ENCODE measurements at places on chromosomes 3 and 15. TPM values are rescaled to one million over a fixed set of nuclear protein-coding genes. Genes with fewer than 3 reads are reported as not detected.
A peak's percentile ranks its signal among the peaks of the same experiment; 100 is the strongest.

- no peaks in the 10 kb centered on the region for H3K36me3 ChIP-seq
- H3K4me1 ChIP-seq = no peaks in the 10 kb centered on the region
- H3K4me3 ChIP-seq = no peak overlapping the region
- no peaks in the 10 kb centered on the region for H3K27me3 ChIP-seq
- H3K27ac ChIP-seq = no peak overlapping the region
Observed at GRCh38 chr3:141360888-141361598, 7.3 kb upstream of the ZBTB38 start.

GRCh38 chr3:105915524-105915923 lies 46.7 kb upstream of the CBLB start:
- no peak overlapping the region for H3K4me3 ChIP-seq
- DNase-seq = no peak
- H3K27ac ChIP-seq = no peak overlapping the region
- H3K36me3 ChIP-seq = no peaks in the 10 kb centered on the region
- H3K27me3 ChIP-seq = no peaks in the 10 kb centered on the region

Gene SPTSSB
- 33.4 TPM for total RNA-seq

Gene PLA2G4E
- total RNA-seq = not detected

DNA sequence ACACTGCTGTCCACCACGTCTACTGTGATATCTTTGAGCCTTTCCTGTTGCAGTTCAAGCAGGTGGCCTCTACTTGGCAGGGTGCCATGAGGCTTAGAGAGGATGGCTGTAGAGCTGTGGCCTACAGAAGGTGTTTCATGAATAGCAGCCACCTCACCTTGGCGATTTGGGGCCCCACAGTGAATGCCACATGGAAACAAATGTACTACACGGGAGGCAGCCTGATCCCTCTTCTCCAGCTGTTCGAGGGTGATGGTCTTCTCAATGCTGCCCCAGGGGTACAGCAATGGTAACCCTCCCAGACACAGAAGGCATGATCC lies 70.7 kb downstream of the FAM43A start:
- H3K27me3 ChIP-seq = no peaks in the 10 kb centered on the region
- H3K4me1 ChIP-seq = no peaks in the 10 kb centered on the region
- no peak overlapping the region for H3K4me3 ChIP-seq

GRCh38 chr3:197499427-197499826 lies 56.3 kb downstream of the BDH1 start:
- H3K4me1 ChIP-seq = no peaks in the 10 kb centered on the region
- no peak overlapping the region for H3K27ac ChIP-seq
- H3K27me3 ChIP-seq = no peaks in the 10 kb centered on the region
- DNase-seq = no peak
- no peak overlapping the region for H3K4me3 ChIP-seq

DNA sequence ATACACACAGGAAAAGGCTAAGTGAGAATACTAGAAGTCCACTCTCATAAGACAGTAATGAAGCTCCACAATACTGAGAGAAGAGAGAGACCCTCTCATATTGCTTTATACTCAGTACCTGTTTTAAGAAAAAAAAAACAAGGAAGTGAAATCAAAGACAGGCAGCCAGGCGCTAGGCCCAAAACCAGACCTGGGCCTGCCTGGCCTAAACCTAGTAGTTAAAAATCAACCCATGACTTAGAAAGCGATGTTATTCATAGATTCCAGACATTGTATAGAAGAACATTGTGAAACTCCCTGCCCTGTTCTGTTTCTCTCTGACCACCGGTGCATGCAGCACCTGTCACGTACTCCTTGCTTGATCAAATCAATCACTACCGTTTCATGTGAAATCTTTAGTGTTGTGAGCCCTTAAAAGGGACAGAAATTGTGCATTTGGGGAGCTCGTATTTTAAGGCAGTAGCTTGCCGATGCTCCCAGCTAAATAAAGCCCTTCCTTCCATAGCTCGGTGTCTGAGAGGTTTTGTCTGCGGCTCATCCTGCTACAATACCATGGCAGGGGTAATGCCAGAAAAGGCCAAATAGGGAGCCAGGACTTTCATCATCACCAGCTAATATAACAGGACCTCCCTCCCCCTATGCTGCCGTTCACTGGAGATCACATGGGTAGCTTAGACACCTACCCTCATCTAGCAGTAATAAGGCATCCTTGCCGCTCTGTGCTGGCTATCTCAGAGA lies 1294.1 kb downstream of the NSUN3 start:
- H3K27me3 ChIP-seq = no peaks in the 10 kb centered on the region
- H3K27ac ChIP-seq = no peak overlapping the region
- DNase-seq = no peak
- H3K4me3 ChIP-seq = no peak overlapping the region
- H3K4me1 ChIP-seq = peaks cover 6% of the 10 kb centered on the region

Gene CPNE9
- total RNA-seq = 4.4 TPM

GRCh38 chr15:66723826-66724731 lies 22.0 kb downstream of the SMAD6 start:
- H3K27ac ChIP-seq = no peak overlapping the region
- no peaks in the 10 kb centered on the region for H3K27me3 ChIP-seq

- H3K36me3 ChIP-seq = no peaks in the 10 kb centered on the region
- H3K4me3 ChIP-seq = no peak overlapping the region
- DNase-seq = no peak
- H3K27ac ChIP-seq = no peak overlapping the region
Observed at GRCh38 chr3:129827765-129828164, 65.7 kb downstream of the TMCC1 start.

Gene GCSAM
- total RNA-seq = not detected

DNA sequence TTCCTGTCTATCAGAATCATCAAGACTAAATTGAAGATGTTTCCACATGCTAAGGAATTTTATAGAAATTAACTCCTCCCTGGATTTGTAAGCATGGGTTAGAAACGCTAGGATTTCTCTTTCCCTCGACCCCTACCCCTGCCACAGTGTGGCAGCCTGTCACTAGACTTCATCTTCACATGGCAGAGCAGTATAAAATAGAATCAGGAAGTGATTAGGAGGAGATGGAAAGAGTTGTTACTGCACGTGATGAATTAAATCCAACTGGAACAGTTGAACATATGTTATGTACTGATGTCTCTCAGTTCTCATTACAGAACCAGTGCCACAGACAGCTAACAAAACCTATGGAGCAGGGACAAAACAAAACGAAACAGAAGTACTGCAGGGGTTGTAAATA lies 130.0 kb upstream of the BNIP2 start:
- H3K4me1 ChIP-seq = no peaks in the 10 kb centered on the region
- H3K36me3 ChIP-seq = no peaks in the 10 kb centered on the region
- no peaks in the 10 kb centered on the region for H3K27me3 ChIP-seq
- no peak for DNase-seq
- H3K4me3 ChIP-seq = no peak overlapping the region

DNA sequence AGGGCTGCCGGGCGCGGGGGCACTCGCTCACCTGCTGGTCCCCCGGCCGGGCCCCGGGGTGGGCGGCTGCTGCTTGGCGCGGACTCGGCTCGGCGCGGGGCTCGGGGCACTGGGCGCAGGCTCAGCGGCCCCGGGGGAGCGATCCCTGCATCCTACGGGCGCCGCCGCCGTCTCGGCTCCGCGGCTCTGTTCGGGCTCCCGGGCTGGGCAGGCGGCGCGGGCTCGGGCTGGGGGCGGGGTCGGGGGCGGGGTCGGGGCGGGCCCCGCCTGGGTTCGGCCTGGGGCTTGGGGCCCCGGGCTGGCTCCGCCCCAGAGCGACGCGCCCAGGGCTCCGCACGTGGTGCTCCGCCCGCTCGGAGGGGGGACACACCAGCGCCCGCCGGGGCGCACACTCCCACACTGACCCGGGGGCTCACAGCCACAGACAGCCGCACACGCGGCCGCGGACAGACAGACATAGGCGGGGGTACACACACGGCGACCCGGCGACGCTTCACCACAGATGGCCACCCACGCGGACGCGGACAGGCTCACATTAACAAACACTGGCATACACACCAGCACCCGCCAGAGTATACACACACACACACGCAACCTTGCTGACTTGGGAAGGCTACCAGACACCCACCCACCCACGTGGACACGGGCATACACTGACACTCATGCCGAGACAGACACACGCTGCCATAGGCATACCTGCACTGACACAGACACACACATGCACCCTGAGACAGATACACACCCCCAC lies at the start of gene SCN5A:
SCN5A (minus strand) TSS at position 188 of the 748 bp plus-strand sequence. CDS start 16,380 bp downstream, outside the sequence.
- peaks cover 47% of the 10 kb centered on the region for H3K27me3 ChIP-seq
- no peak for DNase-seq
- peaks cover 4% of the 10 kb centered on the region for H3K4me1 ChIP-seq
- H3K36me3 ChIP-seq = no peaks in the 10 kb centered on the region
- H3K27ac ChIP-seq = no peak within 1 kb of the TSS

DNA sequence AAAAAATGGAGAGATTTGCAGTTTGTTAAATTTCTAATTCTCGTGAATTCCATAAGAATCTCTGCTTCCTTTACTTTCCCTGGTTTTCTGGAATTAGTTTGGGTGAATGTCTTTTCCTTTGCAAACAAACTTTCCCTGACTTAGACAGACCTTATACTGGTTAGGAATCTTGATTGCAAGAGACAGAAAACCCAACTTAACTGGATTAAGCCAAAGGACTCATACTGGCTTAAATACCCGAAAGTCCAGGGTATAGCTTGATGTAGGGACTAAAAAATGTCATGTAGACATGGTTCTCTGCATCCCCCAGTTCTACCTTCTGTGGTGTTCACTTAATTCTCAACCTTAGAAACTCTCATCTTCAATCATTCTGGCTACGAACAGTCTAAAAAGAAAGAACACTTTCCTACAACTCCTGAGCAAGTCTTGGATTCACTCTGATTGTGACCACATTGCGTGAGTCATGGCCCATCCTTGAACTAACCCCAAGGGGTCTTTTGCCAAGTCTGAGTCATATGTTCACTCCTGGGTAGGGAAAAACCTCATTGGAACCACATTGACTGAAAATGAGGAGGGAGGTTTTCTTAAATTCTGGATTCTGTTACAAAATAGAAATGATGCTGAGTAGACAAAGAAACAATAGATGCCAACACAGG lies 136.0 kb upstream of the DAZL start:
- H3K4me3 ChIP-seq = no peak overlapping the region
- H3K4me1 ChIP-seq = no peaks in the 10 kb centered on the region
- H3K36me3 ChIP-seq = no peaks in the 10 kb centered on the region
- no peak for DNase-seq

GRCh38 chr3:116140100-116140689 lies 305.1 kb downstream of the LSAMP start:
- H3K27me3 ChIP-seq = no peaks in the 10 kb centered on the region
- H3K4me1 ChIP-seq = no peaks in the 10 kb centered on the region

DNA sequence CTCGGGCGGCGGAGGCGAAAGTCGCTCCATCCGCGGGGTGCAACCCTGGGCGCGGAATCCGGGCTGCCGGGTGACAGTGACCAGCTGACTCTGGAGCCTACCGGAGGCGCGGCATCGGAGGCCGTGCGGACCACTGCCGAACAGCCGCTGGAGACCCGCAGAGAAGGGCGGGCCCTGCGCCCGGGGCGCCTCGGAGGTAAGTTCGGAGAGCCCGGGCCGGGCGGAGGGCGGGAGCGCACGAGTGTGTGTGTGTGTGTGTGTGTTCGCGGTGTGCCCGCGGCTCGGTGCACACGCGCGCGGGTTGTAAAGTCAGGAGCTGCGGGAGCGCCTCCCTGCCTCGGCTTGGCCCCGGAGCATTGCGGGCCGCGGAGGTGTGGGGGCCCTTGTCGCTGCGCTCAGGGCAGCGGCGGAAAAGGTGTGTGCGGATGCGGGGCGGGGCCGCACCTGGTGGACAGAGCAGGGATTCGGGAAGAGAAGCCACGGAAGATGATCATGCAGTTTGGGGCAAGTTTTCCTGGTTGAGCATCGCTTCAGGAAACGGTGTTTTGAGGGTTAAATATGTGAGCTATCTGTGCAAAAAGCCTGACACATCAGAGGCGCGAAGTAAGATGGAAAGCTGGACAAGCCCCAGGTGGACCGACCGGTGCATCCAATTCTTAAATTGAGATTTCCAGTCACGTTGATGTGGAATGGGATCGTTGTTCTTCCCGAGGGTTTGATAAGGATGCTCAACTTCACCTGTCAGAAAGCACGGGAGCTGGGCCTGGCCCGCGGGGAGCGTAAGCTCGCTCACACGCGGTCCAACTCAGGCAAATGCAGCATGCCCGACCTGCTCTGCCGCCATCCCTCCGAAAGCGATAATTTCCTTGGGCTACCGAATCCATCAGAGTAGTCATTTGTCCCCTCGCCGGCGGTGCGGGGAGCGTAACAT lies 474 bp downstream of the MINAR1 start:
- H3K27me3 ChIP-seq = peaks cover 58% of the 10 kb centered on the region
- peak overlapping the region; percentile 68 for H3K4me3 ChIP-seq
- H3K36me3 ChIP-seq = no peaks in the 10 kb centered on the region
- DNase-seq = no peak
- no peak overlapping the region for H3K27ac ChIP-seq

DNA sequence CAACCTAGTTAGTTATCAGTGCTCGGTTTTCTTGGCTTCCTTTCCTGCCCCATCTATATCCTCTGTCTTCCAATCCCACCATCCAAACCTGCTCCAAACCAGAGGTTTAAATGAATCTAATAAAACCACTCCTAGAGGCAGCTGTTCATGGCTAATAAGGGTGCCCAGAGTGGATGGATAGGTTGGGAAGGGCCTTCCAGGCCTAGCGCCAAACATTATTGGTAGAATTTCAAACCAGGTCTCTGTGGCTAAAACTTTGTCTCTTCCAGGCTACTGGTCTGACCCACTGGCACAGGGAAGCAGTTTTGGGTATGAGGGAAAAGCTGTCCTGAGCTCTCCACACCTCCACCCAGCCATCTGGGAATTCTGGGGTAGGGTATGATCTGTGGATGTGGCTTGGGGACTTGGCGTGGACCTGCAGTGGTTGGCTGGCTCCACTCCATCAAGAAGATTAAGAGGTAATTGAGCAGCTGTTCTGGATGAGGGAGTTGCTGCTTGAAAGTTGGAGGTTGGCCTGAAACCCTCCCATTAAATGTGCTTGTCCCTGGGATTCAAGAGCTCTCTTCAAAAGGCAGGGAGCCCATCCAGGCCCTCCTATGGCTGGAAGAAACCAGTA lies 29.3 kb upstream of the INSYN1 start:
- no peak overlapping the region for H3K27ac ChIP-seq
- DNase-seq = no peak
- no peaks in the 10 kb centered on the region for H3K27me3 ChIP-seq
- H3K4me3 ChIP-seq = no peak overlapping the region
- H3K4me1 ChIP-seq = peaks cover 16% of the 10 kb centered on the region
- no peaks in the 10 kb centered on the region for H3K36me3 ChIP-seq

Gene CHCHD4
- total RNA-seq = 20.6 TPM

DNA sequence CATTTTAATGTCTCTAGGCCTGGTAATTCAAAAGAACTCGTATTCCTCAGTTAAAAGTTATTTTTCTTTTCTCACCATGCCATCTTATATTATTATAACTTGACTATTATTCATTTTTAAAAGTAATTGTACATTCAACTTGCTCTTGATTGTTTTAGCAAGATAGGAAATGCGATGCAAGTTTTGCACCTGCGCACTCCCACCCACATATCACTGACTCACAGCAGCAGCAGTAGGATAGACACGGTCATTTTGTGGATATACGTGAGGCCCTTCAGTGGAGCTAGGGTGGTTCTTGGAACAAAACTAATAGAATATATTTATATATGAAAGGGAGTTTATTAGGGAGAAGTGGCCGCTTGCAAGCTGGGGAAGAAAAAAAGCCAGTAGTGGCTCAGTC lies 95.5 kb upstream of the UBE3A start:
- H3K27me3 ChIP-seq = 0 out of 2 replicates have a peak, but pooled peaks cover 2% of the 10 kb centered on the region
- no peak overlapping the region for H3K4me3 ChIP-seq
- no peak for DNase-seq
- no peak overlapping the region for H3K27ac ChIP-seq

GRCh38 chr15:48494631-48495030 lies 150.9 kb downstream of the FBN1 start:
- H3K27me3 ChIP-seq = no peaks in the 10 kb centered on the region
- DNase-seq = no peak
- H3K4me3 ChIP-seq = no peak overlapping the region
- H3K36me3 ChIP-seq = no peaks in the 10 kb centered on the region

Gene FAM107A
- 0.57 TPM for total RNA-seq

Gene TNNC1
- total RNA-seq = 5.8 TPM

Measured in H1 (cell line).